Bladder microvascular endothelial cell (primary cell): ENCODE measurements at places on chromosomes 5 and 9. TPM values are rescaled to one million over a fixed set of nuclear protein-coding genes. Genes with fewer than 3 reads are reported as not detected.

The PCDHGA6 gene
- total RNA-seq: 1.5 and 4.1 TPM in 2 replicates

The FYB1 gene
- under 0.01 and 0.06 TPM in 2 replicates for total RNA-seq

The HAND1 gene
- total RNA-seq: not detected in 2 replicates

The ZNF367 gene
- total RNA-seq: 9.1 and 9.6 TPM in 2 replicates

The ACOT12 gene
- not detected in 2 replicates for total RNA-seq

The TMC1 gene
- 1.3 and 2.4 TPM in 2 replicates for total RNA-seq

The SLC36A3 gene
- not detected in 2 replicates for total RNA-seq
